Effector CD8-positive, alpha-beta T cell (primary cell): ENCODE measurements at places on chromosomes 7 and 10.

GRCh38 chr7:130804220-130804619 lies 70.2 kb upstream of the KLF14 start:
- no peak for DNase-seq

- DNase-seq, result no peak
These were observed 594.4 kb upstream of the VSTM2A start for GRCh38 chr7:53947732-53948131.

- no peak for DNase-seq
These were observed 19.7 kb downstream of the ESYT2 start for GRCh38 chr7:158809596-158809995.

GRCh38 chr10:50556237-50557120 lies 67.3 kb downstream of the SGMS1 start:
- DNase-seq, result no peak

DNA sequence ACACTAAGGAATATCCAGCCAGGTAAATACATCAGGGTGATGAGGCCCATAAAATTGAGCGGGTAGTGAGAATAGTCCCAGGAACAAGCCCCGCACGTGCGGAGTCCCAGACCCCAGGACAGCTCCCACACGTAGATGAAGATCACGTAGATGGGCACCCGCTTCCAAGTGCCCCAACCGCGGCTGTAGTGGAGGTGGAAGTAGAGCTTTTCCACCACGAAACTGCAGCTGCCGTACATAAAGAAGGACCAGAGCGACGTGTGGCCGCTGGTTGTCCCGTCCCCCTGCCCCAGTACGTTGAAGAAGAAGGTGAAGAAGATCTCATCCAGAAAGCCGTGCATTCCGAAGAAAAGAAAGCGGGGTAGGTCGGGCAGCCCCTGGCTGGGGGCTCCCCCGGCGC lies 948 bp downstream of the TMEM229A start:
- DNase-seq, result no peak

DNA sequence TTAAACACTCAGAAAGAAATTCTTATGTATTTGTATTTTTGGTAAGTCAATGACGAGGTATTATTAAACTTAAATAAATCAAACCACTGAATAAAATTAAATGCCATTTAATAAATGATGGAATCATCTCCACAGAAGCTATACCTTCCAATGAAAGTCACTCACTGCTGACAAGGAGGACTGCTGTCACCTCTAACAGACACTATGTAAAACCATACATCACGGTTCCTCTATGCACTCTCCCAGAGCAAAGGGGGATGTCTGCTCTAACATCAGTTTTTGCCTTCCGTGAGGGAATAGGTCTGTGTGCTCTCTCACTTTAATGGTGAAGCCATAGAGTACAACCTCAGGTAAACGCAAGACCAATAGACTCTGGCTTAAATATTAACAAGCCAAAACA lies 99.7 kb upstream of the DDC start:
- DNase-seq, result no peak
